ENCODE measurements at places on chromosomes 13 and 19.

- peak; percentile 60 for DNase-seq
Measured at GRCh38 chr19:46818812-46819211, 30.4 kb upstream of the SLC1A5 start.

- DNase-seq = no peak
Measured at GRCh38 chr13:98598043-98598442, 21.1 kb upstream of the STK24 start.

GRCh38 chr13:79108914-79109643 is 297.0 kb downstream of the RBM26 start:
- no peak for DNase-seq

DNA sequence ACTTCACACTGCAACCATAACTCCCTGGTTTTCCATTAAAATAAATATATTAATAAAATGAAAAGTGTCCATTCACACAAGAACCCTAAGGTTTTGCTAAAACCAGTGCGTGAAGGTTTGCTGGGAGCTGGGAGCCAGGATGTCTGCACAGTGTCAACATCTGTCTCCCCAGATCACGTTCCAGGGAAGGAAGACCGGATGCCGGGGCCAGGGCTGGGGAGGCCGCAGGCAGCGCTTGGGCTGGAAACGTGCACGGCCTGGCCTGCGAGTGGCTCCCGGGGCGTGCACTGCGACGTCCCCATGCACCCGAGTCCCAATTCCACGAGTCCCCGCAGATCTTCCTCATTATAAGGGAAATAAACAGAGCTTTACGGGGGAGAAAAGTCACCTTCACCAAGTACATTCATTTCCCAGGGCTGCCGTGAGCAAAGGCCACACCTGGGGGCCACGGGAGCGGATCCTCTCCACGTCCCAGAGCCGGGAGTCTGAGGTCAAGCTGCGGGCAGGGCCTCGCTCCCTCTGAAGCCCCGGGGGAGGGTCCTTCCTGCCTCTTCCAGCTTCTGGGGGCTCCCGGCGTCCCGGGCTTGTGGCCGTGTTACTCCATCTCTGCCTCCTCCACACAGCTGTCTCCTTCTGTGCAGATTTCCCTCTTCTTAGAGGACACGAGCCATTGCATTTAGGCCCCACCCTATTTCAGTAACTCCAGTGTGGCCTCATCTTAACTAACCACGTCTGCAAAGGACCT is 12.8 kb downstream of the SHC2 start:
- DNase-seq = no peak

GRCh38 chr13:76709851-76710250 is 176.4 kb downstream of the KCTD12 start:
- DNase-seq = no peak

DNA sequence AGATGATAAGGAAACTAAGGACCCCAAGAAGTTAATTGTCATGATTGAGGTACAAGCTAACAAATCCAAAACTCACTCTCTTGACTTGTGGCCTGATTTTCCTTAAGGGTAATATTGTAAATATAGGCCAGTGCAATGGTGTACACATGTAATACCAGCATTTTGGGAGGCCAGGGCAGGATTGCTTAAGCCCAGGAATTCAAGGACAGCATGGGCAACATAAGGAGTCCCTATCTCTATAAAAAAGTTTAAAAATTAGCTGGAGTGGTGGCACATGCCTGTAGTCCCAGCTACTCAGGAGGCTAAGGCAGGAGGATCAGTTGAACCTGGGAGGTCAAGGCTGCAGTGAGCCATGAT is 28.7 kb upstream of the GARRE1 start:
- DNase-seq = no peak

DNA sequence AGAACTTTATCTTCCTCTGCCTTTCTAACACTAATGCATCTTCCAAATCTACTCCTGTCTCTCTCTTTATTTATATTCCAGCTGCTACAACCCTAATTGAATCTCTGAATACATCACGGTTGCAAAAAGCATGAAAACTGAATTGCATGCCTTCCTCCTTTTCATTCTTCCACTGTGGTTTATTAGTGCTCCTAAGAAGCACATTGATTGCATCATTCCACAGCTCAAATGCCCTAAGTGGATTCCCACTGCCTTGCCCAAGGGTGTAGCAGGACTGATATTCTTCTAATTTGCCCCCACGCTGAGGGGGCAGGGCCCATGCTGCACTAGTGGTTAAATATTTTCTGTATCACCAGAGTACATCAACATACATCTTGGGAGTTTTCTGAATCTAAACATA is 640.8 kb downstream of the EFNB2 start:
- DNase-seq = no peak

DNA sequence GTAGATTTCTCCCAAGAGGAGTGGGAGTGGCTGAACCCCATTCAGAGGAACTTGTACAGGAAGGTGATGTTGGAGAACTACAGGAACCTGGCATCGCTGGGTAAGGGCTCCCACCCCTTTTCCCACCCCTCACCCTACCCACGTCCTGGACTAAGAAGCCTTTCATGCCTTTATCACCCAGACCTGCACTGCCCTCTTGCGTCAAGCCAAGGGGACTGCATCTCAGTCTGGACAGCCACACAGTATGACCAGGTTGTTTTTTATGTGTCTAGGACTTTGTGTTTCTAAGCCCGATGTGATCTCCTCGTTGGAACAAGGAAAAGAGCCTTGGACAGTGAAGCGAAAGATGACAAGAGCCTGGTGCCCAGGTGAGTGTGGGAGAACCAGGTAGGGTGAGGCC is 8.8 kb downstream of the ZFP28 start:
- no peak for DNase-seq

- peak; percentile 48 for DNase-seq
Measured at GRCh38 chr19:2524840-2525723, 49.2 kb downstream of the GADD45B start.

GRCh38 chr13:31699650-31700049 is 39.7 kb upstream of the RXFP2 start:
- no peak for DNase-seq

DNA sequence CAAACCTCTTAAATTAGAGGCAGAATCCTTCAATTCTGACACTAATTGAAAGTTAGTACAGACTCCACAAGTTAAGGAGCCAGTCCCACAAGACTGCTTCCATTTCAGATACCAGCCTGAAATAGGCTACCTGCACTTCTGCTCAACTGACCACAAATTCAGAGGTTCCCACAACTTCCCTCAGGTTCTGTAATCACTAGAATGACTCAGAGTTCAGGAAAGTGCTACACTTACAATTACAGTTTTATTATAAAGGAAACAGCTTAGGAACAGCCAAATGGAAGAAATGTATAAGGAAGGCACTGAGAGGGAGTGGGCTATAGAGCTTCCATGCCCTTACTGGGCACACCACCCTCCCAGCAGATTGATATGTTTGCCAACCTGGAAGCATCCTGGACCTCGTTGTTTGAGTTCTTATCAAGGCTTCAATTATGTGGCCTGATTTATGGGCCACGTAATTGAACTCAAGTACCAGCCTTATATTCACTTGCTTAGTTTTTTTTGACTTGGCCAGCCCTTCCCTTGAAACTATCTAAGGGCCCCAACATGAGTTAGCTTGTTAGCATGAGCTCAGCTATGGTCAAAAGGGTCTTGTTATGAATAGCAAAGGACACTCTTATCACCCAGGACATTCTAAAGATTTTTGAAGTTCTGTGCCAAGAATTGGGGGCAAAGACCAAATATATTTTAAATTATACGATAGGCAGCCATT is 25.9 kb downstream of the NBEA start:
- DNase-seq = no peak

DNA sequence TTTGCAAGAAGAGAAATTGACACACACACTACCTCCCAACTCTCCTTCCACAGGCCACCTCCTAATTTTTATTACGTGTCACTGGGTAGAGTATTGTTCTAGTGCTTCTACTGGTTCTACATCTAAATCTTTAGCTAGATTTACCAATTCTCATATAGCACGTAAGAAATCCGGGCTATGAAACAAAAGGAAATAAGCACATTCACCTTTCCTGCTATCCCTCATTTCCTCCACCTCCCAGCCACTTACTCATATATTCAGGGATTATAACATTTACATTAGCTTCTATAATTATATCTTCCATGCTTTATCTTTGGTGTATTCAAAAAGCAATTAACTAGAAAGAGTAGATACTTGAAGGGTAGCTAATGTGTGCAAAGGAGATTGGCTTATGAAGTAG is 39.7 kb downstream of the USP12 start:
- no peak for DNase-seq

GRCh38 chr13:107977071-107977574 is 238.2 kb downstream of the LIG4 start:
- no peak for DNase-seq

- no peak for DNase-seq
Measured at GRCh38 chr13:19597523-19597922, 35.9 kb upstream of the MPHOSPH8 start.

DNA sequence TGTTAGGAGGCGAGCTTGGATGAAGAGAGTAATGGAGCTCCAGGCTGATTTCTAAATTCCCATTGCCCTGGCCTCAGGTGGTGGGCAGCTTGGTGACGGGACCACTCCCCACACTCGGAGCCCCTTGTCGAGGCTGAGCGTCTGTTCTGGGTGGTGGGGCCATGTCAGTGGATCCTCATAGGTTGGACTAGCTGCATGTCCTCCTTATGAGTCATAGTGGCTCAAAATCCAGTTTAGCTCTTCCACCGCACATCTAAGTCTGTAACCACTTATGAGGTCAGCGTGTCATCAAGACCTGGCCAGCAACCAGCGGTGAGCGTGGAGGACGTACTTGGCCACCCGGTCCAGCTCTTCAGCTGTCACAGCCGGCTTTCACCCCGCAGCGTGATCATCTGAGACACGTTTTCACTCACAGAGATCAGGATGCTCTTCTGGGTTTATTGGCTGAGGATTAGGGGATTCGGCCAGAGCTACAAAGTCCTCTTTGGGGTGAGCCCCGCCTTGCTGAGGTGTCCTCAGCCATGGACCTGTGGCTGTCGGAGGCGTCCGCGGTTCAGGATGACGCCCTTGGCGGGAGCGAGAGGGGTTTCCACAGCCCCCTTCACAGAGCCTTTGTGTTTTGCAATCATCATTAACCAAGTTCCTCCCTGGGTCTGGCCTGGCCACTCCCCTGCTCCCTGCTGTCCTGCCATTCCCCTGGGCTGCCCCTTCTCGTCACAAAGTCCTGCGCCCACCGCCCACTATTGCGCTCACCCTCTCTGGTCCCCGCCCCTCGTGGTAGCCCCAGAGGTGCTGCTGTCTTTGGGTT is 41.9 kb downstream of the ADPRHL1 start:
- no peak for DNase-seq

GRCh38 chr19:44745341-44745831 is 3.1 kb upstream of the BCL3 start:
- DNase-seq = peak; percentile 82

GRCh38 chr13:25588336-25589060 is 216.7 kb downstream of the ATP8A2 start:
- no peak for DNase-seq

DNA sequence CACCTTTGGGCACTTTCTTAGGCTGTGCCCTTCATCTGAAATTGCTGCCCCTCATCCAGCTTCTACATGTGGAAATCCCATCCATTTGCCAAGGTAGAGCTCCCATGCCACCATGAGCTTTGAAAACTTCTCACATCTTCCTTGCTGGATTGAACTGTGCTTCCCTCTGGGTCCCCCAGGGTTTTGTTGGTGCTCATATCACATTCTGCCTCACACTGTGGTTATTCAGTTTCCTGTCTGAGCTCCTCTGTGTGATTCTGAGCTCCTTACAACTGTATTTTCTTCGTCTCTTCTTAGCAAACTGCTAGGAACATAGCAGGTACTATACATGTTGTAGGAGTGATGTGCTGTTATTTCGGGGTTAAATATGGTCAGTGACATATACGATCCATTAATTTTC is 74.9 kb upstream of the KL start:
- DNase-seq = no peak

GRCh38 chr13:109213714-109214113 is 572.7 kb downstream of the IRS2 start:
- no peak for DNase-seq

- DNase-seq = no peak
Measured at GRCh38 chr13:53405616-53406015, 377.0 kb downstream of the OLFM4 start.

DNA sequence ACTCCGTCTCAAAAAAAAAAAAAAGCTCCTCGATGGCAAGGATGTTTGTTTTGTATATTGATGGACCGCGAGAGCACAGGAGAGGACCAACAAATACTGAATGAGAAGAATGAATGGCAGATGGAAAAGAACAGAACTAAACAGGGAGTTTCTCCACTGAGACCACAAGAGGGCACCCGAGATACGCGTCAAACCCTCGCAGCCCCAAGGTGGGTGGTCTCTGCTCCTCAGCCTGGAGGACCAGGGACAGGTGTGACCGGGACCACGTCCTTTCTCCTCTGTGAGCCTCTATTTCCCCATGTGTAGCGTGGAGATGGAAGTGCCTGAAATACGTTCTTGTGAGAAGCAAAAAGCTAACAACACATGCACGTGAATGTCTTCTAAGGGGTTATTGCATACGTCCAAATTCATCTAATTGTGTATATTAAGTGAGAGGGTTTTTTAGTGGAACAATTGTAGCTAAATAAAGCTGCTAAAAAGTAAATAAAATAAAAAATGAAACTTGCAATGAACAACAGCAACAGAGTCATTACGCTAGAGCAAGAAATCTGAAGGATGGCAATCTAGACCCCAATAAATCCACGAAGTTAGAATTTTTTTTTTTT is 8.3 kb upstream of the CDC42EP5 start:
- peak; percentile 40 for DNase-seq

- no peak for DNase-seq
Measured at GRCh38 chr19:12205296-12205695, 42.4 kb downstream of the ZNF136 start.

GRCh38 chr19:34328982-34329381 is 36.0 kb upstream of the GPI start:
- no peak for DNase-seq

DNA sequence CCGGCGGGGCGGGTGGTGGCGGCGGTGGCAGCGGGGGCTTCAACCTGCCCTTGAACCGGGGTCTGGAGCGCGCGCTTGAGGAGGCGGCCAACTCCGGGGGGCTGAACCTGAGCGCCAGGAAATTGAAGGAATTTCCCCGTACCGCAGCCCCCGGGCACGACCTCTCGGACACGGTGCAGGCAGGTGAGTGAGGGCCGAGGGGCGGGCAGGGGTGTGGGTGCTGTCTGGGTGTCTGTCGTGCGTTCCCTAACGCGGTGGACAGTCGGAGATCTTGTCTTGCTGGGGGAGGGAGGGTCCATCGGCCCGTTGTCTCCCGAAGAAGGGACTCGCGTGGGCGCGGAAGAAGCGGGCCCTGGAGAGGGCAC is 533 bp downstream of the LRCH1 start:
- no peak for DNase-seq

DNA sequence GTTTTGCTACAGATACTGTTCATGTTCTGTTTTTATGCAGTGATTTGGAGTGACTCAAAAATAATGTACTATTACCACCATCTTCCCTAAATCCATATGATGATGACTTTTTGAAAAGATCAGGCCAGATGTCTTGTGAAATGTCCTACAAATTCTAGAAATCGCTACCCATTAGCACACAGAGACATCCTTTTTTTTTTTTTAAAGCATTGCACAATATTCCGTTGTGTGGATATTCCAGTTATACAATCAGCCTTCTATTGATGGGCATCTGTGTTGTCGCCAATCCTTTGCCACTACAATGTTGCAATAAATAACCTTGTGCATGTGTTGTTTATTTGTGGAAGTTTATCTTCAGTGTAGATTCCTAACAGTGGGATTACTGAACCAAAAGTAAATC is 24.5 kb downstream of the ZDHHC20 start:
- DNase-seq = no peak

- DNase-seq = no peak
Measured at GRCh38 chr13:57045826-57046546, 94.7 kb upstream of the PRR20A start.
